Activated CD4-positive, alpha-beta T cell treated with anti-CD3 and anti-CD28 coated beads for 4 hours (primary cell): ENCODE measurements at places on chromosomes 3 and 15.

- DNase-seq: no peak
Observed at GRCh38 chr15:40329804-40330203, 6.3 kb downstream of the INAFM2 start.

GRCh38 chr3:99833617-99834205 lies 16.0 kb downstream of the CMSS1 start:
- no peak for DNase-seq

GRCh38 chr15:46677491-46677890 lies 1039.8 kb upstream of the SEMA6D start:
- no peak for DNase-seq

- no peak for DNase-seq
Observed at GRCh38 chr15:49438962-49439631, 16.1 kb downstream of the FGF7 start.

DNA sequence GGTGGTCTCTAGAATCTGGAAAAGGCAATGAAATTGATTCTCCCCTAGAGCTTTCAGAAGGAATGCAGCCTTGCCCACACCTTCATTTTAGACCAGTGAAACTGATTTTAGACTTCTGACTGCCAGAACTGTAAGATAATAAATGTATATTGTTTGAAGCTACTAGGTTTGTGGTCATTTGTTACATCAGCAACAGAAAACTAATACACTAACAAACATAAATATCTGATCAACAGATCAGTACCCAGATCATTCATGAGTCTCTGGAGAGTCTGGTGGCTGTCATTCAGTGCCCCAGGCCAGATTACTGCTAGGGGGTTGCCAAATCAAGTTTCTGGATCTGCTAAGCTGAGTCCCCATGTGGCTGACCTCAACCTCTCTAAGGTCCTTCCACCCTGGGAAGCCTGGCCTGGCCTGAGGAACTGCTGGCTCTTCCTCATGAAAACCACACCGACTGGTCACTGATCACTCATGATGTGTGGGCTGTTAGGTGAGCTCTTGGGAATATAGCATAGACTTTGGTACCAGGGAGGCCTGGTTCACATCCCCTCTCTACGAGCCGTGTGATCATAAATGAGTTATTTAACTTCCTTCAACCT lies 11.1 kb upstream of the LACTB start:
- DNase-seq: no peak

GRCh38 chr15:90233387-90234095 lies at the start of gene CIB1:
Gene CIB1 (minus strand): TSS chr15:90233941. CDS start chr15:90233885, 56 bp downstream.
- DNase-seq: peak; percentile 97

DNA sequence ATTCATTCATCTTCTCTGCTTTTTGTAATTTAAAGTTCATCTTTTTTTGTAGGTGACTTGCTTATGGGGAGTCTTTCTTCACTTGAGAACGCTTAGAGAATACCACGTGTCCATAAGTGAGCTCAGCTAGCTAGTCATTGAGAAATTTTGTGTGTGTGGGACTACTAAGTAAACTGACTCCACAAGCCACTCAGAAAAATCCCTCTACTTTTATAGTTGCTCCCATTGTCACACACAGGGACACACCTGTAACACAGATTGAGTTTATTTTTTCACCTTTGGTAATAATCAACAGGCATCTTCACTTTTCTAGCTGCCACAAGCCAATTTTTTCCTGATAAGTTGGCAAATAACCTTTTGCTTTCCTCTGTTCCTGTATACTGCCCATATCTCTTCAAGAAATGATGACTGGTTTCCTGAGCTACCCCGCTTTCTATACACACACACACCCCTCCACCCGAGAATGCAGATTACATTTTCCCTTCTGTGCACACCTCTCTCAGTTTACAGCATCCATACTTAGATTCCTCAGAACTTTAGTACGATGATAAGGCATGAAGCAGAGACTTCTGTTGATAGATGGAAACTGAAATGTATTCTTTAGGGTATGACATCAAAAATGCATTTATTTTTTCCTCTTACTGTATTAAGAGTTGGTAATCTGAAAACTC lies 4.6 kb downstream of the TSC22D2 start:
- no peak for DNase-seq

DNA sequence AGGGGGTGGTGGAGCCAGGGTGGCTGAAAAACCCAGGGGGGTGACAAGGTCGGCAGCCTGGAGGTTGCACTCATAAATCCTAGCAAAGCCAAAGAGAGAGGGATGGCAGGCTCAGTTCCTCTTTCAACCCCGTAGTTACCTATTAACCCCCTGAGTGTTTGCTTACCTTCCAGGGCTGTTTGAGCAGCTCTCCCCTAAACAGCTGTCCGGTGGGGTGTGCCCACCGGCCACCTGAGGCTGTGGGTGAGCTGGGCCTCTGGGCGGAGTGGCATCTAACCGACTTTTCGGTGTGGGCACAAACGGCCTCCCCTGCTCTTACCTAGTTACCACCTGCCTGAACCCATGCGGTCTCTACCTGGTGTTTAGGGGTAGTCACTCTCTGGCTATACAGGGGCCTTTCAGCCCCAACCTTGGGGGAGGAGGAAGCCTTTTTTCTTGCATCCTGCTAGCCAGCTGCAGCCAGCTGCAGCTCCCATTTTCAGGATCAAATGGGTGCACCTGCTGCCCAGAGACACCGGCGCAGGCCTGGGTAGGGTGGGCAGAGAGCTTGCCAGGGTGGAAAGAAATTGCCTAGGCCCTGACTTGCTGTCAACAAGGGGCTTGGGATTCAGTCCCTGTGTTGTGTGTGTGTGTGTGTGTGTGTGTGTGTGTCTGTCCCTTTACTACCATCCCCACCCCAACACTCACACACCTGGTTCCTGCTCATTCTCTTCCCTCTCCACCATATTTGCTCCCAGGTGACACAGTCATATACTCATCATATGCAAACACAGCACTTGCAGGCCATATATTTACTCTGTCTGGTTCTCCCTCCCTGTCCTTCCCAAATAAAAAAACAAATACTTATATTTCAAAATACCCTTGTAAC lies 3.7 kb downstream of the DLL4 start:
- no peak for DNase-seq

GRCh38 chr3:3615533-3615932 lies 183.7 kb upstream of the LRRN1 start:
- no peak for DNase-seq

- no peak for DNase-seq
Observed at GRCh38 chr15:40511093-40511471, 40.3 kb downstream of the CHST14 start.

GRCh38 chr15:101248274-101248673 lies 3.6 kb downstream of the CHSY1 start:
- no peak for DNase-seq

- DNase-seq: no peak
Observed at GRCh38 chr15:60683156-60683555, 204.2 kb upstream of the ICE2 start.

DNA sequence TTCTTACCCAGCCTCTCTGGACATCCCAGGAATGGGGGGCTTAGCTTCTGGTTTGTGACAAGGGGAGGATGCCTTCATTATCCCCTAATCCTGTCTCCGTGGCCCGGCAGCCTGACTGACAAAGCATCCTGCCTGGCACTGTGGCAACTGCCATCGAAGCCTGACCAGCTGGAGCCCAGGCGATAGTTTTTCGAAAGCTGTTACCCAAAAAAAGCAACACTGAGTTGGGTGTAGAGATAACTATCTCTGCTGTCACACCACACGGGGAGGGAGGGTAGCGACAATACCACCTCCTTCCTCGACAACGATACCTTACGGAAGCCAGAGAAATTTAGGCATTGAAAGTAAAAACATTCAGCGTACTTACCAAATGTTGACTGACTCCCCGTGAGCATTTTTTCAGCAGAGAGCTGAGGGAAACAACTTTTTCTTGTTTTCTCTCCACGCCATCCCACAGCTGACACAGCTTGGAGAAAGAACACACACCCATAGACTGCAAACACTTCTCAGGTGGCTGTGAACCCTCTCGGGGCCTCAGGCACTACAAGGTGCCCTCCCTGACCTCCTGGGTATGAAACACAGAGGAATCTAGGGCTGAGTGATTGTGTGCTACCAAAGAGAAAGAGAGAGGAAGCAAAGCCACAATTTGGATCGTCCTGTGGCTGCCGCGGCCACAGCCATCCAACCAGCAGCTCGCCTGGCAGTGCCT lies 361.9 kb upstream of the ICE2 start:
- DNase-seq: peak; percentile 35

GRCh38 chr3:78496501-78496900 lies 1271.3 kb downstream of the ROBO1 start:
- no peak for DNase-seq

GRCh38 chr3:106215047-106215446 lies 346.2 kb upstream of the CBLB start:
- DNase-seq: no peak

DNA sequence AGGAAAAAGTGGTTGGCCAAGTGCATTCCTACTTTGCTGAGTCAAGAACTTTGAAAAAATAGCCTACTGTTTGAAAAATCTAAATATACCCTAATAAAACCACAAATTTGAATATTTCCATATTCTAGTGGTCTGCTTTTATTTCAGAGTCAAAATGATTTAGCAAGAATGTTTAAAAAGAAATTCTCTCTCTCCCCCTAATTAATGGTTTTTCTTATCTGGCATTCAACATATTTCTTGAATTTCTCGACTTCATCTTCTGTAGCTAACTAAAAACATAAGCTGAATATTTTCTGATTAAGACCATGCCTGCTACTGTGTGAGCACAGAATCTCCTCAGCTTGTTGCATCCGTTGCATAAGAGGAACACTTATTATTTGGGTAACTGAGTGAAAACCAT lies 563.5 kb upstream of the TBL1XR1 start:
- no peak for DNase-seq

DNA sequence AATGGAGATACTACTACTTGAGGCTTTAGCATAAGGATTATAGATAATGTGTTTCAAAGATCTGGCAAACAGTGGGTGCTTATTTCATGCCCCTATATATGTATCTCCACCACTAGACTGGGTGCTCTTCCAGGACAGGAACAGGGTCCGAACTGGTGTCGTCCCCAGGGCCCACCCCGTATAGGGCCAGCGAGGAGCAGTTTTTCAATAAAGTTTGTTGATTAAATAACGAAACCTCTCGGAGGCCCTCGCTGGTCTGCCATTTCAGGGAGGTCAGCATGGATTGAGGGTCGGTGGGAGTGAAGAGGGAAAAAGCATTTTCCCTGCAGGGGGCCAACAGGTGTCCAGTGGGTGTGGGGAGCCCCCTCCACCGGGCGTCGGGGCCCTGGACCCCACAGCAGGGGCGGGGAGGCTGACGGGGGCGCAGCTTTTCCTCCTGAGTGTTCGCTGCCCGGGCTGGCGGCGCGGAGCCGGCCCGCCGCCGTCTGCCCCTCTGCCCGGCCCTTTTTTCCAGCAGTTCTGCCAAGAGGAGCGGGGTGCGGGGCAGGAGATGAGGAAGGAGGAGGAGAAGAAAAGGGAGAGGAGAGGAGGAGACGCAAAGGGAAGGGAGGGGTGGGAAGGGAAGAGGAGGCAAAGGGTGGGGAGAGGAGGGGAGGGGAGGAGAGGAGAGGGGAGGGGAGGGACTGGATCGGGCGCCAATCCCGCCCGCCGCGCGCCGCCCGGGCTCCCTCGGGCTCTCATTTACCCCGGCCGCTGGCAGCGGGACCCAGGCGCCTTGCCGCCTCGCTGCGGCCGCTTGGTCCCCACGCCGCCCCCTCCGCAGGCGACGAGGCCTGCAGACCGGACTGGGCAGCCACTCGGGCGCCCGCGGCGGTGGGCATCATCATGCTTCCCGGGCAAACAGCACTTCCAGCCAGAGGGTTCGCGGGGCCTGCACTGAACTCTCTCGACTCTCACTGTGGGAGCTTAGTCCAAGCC lies 66.3 kb downstream of the ISG20 start:
- no peak for DNase-seq

- DNase-seq: no peak
Observed at GRCh38 chr15:66684136-66684681, 17.8 kb upstream of the SMAD6 start.

DNA sequence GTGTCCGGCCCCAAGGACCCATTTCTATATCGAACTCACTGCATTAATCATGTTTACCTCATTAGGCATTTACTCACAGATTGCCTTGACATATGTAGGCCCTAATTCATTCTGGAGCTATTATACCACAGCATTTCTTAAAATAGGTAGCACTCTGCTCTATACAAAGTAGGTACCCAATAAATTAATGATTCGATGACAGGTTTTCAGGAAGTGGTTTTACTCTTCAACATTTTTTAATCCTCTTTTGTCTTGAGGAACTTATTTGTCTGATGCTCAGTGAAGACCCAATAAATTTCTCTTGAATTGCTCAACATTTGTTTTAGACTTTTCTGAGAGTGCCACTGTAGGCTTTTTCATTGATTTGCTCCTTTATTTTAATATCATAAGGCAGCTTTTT lies 12.1 kb downstream of the TGFBR2 start:
- no peak for DNase-seq

- no peak for DNase-seq
Observed at GRCh38 chr3:43792904-43793303, 102.2 kb downstream of the ABHD5 start.

DNA sequence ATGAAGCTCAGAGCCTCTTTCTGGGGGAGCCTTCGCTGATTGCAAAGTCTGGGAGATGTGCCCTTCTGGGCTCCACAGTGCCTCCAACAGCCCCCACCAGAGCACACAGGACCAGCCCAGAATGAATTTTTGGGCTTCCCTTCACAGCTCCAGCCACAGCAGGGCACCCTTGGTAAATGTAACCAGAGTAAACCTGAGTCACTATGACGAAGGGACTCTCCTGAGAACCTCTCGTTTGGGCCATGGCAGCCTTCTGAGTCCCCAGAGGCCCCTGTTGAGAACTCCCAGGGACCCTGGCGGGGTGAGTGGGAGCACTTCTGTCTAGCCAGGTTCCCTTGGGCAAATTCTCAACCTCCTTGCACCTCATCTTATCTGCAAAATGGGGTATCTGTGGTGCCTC lies 20.8 kb downstream of the FAM3D start:
- no peak for DNase-seq

DNA sequence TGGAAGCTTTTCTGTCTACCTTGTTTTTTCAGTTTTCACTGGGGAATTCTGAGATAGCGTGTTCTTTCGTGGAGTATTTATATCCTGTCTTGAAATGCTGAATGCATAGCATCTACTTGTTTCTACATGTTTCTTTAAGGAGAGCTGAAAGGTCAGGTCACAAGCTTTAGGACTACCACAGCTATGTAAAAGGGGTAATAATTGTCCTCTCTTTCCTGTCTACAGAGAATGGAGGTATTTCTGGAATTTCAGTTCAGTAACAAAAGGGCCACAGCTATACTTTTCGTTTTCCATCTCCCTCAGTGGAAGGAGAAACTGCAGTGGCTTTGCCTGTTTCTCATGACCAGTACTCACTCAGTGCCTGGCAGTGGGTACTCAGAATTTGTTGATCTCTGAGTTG lies 4.7 kb downstream of the INAFM2 start:
- DNase-seq: no peak

DNA sequence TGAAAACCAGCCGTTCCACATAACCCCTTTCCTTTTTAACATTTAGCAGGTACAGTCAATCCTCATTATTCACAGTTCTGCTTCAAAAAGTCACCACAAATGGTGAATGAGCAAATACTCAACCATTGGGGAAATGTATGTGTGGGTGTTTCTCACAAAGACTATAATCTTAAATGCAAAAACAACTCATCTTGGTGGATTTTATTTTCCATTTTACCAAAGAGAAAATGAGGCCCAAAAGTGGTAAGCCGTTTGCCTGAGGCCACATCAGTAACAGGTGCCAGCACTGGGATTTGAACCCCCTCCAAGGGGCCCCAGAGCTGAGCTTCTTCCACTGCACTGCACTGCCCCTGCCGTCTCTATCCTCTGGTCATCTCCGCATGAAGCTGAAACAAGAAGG lies 208.8 kb downstream of the OSBPL10 start:
- no peak for DNase-seq
